HCT116 (cell line): ENCODE measurements at places on chromosomes 2 and 18.

GRCh38 chr2:42756150-42756775 lies 7.7 kb downstream of the OXER1 start:
- no peak for DNase-seq

DNA sequence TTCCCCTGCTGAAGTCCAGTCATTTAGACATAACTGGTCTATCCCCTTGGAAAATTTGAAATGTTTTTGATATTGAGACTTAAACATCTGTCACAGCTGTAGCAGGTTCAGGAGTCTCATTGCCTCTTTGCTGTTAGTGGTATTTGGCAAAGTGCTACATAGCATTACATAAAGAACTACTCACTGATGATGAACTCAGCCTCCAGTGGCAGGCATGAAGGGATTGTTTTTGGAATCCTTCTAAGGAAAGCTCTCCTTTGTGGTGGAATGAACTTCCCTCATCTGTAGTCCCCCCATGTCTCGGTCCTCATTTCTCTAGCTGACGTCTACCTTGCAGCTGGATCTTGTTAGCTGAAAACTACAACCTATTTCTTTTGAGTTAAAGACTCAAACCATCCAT lies 111.6 kb downstream of the TACR1 start:
- DNase-seq: no peak

GRCh38 chr2:102975996-102976975 lies 214.5 kb downstream of the TMEM182 start:
- DNase-seq: peak; percentile 16

- DNase-seq: no peak
Measured at GRCh38 chr2:61288070-61288841, 126.3 kb downstream of the C2orf74 start.
